ENCODE measurements at places on chromosomes 12 and 14. TPM values are rescaled to one million over a fixed set of nuclear protein-coding genes. Genes with fewer than 3 reads are reported as not detected.
A peak's percentile ranks its signal among the peaks of the same experiment; 100 is the strongest.

DNA sequence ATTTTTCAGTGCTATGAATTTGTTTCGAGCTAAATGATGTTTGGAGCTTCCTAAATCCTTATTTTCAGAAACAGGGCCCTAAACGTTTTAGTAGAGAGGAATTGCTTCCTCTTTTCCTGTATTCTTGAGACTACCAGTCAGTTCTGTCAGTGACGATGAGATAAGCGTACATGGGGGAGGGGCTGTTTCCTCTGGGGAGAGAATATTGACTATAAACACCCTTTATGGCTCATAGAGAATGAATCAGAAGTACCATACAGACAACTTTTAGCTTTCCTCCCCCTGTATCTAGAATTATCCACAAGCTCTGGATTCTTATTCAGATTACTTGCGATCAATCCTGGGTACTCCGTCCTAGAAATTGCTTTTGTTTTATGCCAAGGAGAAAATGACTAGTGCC lies 5.1 kb downstream of the TBK1 start:
- peak; percentile 13 for DNase-seq

RIPK3 gene
- 17.7 TPM for polyA plus RNA-seq

DNA sequence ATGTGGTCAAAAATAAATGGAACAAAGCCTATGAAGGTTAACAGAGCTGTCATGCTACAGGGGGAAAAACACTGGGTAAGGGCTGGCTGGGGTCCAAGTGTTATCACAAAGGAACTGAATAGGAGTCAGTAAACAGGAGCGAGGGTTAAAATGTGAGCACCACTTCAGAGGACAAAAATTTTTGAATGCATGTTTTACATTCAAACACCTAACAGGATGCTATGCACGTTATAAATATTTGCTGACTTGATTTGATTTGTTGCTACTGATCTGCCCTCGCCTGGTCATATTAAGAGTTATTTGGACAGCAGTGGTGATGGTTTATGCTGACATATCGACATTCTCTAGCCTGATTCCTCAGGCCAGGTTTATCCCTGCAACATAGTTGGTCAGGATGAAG lies 7.4 kb upstream of the KTN1 start:
- no peak for DNase-seq

DNA sequence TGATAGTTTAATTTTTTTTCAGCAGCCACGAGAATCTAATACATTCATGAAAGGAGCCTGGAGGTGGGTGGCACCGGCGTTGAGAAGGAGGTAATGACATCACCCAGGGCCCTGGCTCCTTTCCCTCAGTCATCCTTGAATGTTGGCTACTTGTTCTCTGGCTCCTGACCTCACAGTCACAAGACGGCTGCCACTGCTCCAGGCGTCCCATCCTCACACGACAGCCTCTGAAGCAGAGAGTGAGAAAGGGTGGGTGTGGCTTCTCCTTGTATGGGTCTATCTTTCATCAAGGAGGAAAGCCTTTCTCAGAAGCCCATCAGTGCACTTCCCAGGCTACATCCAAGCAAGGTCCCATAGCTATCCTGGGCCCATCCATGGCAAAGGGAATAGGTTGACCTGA lies 207.6 kb upstream of the C14orf180 start:
- no peak for DNase-seq

- no peak for DNase-seq
Measured at GRCh38 chr12:69412655-69413054, 53.1 kb downstream of the YEATS4 start.

PLBD1 gene
- polyA plus RNA-seq: 44.9 TPM

GPR84 gene
- polyA plus RNA-seq: not detected

PRR4 gene
- polyA plus RNA-seq: 4.5 TPM

GRCh38 chr14:30786701-30787100 lies 87.7 kb upstream of the COCH start:
- no peak for DNase-seq

DNA sequence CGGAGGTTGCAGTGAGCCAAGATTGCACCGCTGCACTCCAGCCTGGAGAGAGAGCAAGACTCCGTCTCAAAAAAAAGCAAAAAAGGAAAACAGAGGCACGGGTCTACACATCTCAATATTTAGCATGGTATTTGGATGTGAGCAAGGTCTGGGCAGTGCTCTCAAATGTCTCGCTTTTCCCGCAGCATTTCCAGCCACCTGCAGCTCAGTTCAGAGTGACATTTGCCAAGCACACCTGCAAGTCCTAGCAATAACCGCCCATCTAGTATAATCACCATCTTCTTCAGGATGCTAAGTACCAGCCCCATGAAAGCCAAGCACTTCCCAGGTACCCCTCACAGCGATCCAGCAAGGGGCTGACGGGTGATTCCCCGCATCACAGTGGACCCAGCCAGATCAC lies 69.1 kb downstream of the FOXN3 start:
- DNase-seq: no peak

DNA sequence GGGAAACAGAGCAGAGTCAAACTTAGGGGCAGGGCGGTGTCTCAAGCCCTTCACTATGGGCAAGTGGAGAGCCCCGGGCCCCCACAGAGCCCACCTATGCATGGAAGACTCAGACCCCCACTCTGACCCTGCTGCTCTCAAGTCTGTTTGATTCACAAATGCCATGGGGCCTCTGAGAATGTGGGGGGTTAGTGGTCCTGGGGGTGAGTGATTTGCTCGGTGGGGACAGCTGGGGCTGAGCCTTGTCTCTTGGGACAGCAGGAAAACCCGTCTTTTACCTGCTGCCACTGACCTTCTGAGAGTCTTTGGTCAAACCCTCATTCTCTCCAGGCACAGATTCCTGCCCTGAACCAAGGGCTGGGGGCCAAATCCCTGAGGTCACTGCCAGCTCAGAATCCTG lies 201.0 kb upstream of the RTL1 start:
- DNase-seq: no peak

- no peak for DNase-seq
Measured at GRCh38 chr12:18580291-18580690, 157.5 kb downstream of the PLCZ1 start.

- no peak for DNase-seq
Measured at GRCh38 chr14:94054401-94054800, 26.6 kb downstream of the DDX24 start.

DNA sequence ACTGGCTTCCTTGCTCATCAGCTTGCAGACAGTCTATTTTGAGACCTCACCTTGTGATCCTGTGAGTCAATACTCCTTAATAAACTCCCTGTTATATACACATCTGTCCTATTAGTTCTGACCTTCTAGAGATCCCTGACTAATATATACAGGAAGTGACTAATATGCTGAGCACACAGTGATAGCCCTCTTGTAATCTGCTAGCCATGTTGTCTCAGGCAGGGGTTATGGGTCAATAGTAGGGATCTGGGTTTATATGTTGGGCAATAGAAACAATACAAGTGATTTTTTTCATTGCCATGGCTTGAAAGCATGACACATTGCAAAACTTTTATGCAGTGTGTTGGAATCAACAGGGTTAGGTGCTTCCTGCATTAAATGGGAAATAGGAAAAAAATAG lies 562.2 kb downstream of the GALC start:
- DNase-seq: no peak

GRCh38 chr12:25792031-25792430 lies 166.5 kb upstream of the RASSF8 start:
- no peak for DNase-seq

GRCh38 chr12:65740873-65741600 lies 83.2 kb upstream of the HMGA2 start:
- DNase-seq: peak; percentile 91

DNA sequence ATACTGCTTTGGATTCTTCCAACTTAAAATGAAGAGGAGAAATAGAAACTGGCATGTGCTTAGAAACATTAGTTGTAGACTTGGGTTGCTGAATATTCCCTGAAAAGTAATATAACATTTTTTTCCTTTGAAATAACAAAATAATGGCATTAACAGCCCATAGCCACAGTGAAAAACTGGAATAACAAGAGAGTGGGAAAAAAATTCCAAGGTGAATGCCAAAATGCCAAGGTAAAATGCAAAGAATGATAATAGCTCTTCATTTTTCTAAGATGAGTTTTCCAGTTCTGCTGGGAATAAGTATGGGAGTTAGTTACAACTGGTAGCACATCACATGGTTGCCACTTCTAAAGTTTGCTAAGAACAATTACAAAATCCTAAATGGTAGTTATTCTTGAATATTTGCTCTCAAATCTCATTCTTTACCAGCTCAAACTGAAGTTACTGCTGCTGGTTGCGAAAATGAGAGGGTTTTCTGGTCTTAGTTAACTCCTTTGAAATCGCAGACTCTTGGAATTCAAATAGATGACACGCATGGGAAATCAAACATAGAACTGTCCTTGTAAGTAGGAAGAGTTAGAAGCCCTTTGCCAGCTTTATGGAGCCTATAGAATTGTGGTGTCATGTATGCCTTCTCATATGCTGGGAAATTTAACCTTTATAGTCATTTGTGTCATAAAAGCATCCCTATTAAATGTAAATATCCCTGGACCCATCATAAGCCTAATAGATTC lies 165.0 kb upstream of the DCN start:
- DNase-seq: no peak

SLIRP gene
- polyA plus RNA-seq: 105 TPM

DNA sequence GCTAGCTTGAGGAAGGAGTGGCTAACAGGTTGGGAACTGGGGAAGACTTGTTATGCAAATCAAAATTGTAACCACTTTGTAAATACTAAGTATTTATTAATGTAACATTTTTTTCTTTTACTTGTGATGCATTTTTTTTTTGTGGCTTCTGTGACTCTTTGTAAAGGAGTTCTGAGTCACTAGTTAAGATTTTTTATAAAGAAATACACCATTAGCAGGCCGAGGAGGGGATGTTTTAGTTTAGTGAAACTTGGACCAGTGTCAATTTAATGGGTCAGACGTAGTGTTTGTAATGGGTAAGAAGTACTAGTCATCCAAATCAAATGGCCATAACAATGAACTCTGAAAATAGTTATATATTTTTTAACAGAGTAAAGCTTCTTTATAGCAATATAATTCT lies 43.1 kb downstream of the AKAP6 start:
- no peak for DNase-seq

GRCh38 chr14:47252802-47253201 lies 422.6 kb downstream of the MDGA2 start:
- DNase-seq: no peak

DNA sequence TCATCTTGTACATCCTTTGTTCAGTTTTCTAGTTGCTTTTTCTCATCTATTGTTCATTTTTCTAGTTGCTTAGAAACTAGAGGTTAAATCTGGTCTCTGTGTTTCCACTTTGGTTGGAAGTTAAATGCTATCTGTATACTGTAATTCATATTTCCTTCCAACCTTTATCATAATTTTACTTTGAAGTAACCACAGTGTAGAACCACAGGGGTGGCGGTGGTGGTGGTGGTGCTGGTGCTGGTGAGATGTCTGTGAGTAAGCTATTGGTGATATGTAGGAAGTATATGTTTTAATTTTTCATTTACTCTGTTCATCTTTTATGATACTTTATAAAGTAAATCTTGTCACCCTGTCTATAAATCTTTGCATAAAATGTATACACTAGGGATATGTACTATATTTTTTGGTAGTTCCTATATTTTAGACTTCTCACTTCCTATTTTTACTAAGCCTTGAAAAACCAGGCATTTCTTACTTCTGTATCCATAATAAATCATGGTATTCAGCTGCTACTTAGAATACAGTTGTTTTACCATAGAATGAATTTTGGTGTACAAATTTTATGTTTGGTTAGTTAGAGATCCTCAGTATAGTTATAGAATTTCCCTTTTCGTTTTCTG lies 31.9 kb downstream of the CCDC91 start:
- DNase-seq: no peak
